Stimulated activated CD8-positive, alpha-beta memory T cell treated with anti-CD3 and anti-CD28 coated beads, Interleukin-4, amount 100 ng/mL, for 24 hours (primary cell): ENCODE measurements at places on chromosomes 3 and 15.

GRCh38 chr3:61134532-61134931 is 116.7 kb downstream of the FHIT start:
- no peak for DNase-seq

- DNase-seq: no peak
Measured at GRCh38 chr3:182149594-182149993, 437.9 kb downstream of the SOX2 start.

- DNase-seq: no peak
Measured at GRCh38 chr15:69843276-69843899, 254.3 kb downstream of the TLE3 start.

DNA sequence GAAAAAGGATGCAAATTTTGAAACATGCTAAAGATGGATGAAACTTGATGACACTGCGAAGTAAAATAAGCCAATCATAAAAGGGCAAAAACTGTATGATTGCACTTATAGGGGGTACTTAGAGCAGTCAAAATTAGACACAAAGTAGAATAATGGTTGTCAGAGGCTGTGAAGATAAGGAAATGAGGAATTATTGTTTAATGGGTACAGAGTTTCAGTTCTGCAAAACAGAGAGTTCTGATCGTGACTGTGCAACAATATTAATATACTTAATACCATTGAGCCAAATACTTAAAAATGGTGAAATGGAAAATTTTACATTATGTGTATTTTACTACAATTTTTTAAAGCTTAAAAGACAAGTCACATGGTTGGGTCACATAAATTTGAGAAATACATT is 35.1 kb downstream of the UBE3A start:
- DNase-seq: no peak

DNA sequence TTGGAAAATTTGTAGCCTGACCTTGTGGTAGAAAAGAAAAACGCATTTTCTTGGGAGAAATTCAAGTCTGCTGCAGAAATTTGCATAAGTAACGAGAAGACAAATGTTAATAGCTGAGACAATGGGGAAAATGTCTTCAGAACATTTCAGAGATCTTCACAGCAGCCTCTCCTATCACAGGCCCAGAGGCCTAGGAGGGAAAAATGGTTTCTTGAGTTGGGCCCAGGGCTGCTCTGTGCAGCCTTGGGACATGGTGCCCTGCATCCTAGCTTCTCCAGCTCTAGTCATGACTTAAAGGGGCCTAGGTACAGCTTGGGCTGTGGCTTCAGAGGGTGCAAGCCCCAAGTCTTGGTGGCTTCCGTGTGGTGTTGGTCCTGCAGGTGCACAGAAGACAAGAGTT is 104.2 kb downstream of the ZNF621 start:
- no peak for DNase-seq

- DNase-seq: no peak
Measured at GRCh38 chr15:77706482-77707244, 74.0 kb upstream of the LINGO1 start.

DNA sequence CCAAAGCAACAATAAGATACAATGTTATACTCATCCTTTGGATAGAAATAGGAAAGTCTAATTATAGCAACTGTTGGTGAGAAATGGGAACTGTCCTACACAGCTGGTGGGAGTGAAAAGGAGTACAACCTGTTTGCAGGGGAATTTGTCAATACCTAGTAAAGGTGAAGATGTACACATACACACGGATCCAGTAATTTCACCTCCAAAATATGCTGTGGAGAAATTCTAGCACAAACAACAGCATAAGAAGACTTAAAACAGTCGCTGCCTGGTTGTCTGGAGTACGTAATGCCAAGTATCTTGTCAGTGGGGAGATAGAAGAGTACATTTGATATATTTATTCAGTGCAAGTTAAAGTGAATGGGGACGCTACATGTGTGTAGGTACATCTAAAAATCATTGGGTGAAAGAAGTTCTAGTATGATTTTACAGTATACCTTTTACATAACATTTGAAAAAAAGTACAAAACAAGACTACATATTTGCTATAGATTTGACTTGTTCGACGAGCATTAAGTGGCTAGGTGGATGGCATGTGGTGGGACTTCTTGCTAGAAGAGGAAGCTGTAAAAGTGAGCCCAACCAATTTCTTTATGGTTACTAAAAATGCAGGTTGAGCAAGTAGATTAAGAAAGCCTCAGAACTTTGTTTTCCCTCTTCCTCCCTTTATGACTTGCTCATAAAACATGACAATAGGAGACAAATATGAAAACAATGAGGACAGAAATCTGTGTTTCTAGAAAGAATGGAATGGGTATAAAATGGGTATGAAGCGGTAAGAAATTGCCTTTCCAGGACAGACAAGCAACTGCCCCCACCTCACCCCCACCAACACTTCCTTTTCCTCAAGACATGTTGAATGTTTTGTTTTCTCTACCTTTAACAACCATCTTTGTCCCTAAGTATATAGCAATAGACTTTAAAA is 50.2 kb upstream of the CCR4 start:
- DNase-seq: no peak

DNA sequence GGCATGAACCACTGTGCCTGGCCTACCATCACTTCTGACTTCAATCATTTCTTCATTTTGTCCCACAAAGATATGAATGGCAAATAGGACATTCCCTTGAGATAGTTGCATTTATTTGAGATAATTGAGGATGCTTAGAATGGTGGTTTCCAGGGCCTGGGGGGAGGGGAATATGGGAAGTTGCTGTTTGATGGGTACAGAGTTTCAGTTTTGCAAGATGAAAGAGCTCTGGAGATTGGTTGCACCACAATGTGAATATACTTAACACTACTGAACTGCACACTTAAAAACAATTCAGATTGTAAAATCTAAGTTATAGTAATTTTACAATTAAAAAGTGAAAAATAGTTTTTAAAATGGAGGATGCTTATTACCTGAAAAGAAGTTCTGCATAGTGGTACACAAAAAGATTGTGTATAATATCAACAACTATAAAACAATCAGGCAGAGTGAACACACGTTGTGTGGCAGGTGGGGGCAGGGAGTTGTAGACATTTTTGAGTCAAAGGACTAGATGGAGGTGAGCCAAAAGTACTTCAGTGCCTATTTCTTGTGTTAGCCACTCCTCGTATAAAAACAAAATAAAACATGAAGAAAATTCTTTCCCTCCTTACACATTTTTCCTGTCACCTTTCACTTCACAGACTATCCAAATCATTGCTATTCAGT is 18.5 kb upstream of the RIOX2 start:
- DNase-seq: no peak

DNA sequence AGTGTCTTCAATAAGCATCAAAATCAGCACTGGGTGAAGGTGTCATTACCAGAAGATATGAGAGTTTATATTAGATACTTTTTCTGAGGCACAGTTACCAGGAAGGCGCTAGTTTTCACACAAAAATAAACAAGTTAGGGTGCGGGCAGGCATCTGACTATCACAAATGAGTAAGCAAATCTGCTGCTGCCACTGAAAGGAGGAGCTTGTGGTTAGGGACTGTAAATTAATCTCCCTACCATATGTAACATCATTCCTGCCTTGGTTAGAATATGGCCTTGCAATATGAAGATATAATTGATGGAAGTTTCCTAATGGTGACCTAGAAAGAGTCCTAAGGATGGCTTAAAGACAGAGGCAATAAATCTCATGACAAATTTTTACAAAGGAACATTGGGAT is 19.5 kb upstream of the EID1 start:
- no peak for DNase-seq

GRCh38 chr15:74377831-74378766 is 10.7 kb upstream of the CYP11A1 start:
- no peak for DNase-seq

GRCh38 chr3:63762934-63763550 is 56.1 kb upstream of the C3orf49 start:
- DNase-seq: no peak

DNA sequence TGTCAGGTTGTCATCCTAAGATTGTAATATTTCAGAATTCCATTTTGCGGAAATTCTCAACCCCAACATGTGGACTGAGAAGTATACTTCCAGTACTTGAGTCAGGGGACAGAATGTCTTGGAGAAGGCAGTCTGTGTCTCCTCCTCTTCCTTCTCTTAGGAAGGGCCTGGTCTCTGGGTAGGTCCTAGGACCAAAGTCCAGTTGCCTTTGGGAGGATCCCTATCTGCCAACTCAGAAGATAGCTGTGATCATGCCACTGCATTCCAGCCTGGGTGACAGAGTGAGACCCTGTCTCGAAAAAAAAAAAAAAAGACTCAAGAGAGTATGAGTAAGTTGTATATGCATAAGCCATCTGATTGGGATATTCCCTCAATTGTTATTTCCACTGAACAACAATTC is 23.9 kb upstream of the FAM3D start:
- no peak for DNase-seq

DNA sequence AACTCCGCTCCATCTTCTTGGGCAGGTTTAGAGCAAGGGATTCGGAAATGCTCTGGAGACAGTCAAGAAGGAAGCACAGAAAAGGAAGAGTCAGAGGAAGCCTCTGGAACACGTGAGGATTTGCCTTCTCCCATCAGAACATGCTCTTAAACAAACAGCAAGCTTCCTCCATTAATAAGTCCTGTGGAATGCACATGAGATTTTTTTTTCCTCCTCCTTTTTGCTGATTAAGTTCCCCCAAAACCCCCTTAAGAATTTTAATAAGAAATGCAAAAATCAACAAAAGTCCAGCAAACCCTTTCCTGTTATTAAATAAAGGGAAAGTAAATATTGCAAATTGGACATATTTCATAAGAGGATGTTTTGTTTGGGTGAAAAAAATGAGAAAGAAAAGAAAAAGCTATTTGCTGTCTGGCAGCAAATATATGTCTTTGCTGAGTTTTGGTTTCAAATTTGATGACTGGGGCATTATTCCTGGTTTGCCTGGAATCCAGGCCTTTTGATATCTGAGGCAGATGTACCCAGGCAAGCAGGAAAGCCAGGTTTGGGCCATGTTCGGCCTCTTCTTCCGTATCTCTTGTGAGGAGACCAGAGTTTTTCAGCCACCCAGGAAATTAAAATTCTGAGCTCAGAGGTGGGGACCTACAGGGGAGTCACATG is 7.9 kb upstream of the TSEN2 start:
- DNase-seq: no peak

- no peak for DNase-seq
Measured at GRCh38 chr3:179146911-179147513, 1.1 kb upstream of the PIK3CA start.

DNA sequence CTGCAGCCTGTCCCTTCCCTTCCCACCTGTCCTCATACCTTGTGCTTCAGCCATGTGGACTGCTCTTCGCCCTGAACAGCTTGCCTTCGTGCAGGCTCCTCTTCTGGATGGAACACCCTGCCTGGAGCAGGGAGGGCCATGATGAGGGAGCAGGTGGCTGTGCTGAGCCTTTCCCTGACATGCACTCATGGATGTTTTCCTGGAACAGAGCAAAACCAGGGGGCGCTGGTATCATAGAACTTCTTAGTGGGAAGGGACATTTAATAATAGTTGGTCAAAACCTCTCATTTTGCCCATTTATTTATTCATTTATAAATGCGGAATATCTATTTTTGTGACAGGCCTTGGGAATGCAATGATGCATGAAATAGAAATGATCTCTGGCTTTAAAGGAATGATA is 149.3 kb downstream of the CACNA1D start:
- DNase-seq: no peak

DNA sequence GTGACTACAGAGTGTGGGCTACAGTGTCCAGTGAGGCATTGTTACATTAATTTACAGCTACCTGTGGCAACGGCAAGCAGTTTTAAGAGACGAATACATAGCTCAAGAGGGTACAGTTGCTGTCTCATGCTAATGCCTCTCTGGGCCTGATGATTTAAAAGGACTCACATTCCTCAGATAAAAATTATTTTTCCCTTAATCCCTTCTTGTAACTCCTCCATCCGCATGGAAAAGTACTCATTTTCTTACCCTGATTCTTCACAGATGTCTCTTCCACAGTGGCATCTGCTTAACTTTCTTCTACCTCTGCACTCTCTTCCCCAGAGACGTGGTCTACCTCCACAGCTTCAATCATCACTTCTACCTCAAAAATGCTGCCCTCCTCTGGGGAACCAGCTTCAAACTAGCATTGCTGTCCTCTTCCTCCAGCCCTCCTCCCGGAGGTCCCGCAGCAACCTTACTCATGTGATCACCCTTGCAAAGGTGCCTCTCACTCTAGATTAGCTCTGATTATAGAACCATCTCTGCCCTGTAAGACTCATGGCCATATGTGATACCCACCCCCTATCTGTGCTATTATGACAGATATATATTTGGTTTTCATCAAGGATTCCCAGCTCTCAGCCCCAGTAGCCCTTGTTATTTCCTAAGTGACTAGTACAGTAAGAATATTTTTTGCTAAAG is 21.4 kb upstream of the ABHD17C start:
- no peak for DNase-seq

GRCh38 chr3:134685929-134686802 is 35.3 kb upstream of the KY start:
- no peak for DNase-seq

- DNase-seq: no peak
Measured at GRCh38 chr3:19907523-19907922, 26.5 kb downstream of the EFHB start.

DNA sequence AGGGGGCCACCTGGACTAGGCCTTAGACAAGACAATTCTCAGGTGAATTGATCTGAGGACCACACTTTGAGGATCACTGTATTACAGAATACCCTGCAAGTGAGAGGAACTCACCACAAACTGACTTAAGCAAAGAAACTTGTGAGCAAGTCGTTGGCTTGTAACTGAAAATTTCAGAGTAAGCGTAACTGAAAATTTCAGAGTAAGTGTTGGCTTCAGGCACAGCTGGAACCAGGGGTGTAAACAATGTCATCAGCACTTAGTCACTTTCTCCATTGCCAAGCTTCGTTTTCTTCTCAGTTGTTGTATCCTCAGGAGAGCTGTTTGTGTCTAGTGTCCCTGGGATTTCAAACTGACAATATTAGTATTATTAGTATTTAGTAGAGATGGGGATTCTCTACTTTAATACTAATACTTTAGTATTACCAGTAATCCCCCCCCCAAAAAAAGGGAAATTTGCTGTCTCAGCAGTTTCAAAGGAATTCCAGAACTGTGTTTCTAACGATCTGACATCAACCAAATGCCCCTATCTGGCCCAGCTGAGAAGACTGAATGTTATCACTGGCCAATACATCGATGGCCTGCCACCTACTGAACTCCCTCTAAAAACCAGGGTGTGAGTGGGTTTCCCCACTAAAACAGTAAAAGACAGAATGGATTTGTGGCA is 474.4 kb downstream of the NTRK3 start:
- no peak for DNase-seq

- no peak for DNase-seq
Measured at GRCh38 chr3:117278424-117279190, 569.0 kb downstream of the TUSC7 start.

DNA sequence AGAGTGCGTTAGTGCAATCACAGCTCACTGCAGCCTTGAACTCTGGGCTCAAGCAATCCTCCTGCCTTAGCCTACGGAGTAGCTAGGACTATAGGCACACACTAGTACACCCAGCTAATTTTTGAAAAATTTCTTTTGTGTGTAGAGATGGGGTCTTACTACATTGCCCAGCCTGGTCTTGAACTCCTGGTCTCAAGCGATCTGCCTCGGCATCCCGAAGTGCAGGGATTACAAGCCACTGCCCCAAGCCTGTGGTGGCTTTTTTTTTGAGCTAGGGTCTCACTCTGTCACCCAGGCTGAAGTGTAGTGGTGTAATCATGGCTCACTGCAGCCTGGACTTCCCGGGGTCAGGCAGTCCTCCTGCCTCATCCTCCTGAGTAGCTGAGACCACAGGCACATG is 17.1 kb downstream of the PCCB start:
- no peak for DNase-seq
